ENCODE measurements at places on chromosomes 2 and 18.

DNA sequence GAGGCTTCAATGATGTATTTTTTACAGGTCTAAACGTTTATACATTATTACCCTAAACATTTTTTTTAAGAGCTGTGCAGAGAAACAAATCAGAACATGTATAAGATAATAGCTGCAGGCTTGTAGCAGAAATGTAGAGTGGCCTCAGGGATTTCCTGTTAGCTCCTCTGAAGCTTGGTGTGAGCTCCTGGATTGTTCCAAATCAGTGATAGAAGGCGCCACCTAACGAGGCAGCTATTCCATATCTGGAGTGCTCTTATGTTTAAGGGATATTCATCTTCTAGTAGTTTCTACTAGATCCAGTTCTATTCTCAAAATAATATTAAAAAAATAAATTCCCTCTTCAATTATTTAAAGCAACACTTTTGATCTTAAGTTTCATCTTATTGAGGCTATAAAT lies 93.1 kb downstream of the LRP1B start:
- DNase-seq = peak; percentile 26

- peak; percentile 67 for DNase-seq
Measured at GRCh38 chr18:76619621-76620315, 124.7 kb upstream of the ZNF516 start.

DNA sequence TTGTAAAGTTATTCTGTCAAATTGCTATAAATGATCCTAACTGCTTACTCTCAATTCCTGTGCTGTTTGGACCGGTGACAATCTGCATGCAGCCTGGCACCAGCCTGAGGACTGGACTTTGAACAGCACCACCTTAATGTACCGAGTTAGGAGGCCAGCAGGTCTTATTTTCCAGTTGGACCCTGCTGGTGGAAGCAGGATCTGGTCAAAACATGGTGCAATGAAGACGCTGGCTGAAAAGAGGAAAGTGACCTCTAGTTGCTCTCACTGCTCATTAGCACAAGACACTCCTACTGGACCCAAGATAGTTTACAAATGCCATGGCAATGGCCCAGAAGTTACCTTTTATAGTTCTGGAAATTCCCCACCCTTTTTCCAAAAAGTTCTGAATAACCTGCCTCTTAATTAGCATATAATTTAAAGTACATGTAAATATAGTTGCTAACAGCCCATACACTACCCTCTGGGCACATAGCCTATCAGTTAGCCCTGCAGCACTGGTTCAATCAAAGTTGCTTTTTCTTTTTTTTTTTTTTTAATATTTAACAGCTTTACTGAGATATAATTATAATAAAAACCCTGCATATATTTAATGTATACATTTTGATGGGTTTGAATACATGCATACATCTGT lies 35.8 kb downstream of the RBKS start:
- DNase-seq = no peak

DNA sequence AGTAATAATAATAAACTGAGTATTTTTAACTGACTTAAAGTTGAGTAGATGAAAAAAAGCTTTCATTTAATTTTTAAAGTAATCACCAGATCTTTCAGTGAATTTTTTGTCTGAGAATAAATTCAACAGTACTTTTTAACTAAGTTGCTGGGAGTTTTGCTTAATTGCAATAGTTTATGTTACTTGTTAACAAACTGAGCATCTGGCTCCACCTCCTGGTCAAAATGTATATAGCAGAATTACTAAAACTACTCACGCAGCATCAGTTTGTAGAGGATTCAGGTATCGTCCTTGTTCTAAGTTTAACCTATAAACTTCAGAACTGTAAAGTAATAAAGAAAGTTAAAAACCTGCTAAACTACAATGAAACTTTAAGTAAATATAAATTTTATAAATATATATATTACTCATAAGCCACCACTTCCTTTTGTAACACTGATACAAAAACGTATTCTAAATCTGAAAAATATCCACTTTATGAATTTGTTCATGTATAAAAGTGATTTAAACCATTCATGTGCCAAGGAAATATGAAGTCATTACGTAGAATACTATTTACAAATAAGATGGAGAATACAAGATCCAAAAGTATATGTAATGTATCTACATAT lies 21.3 kb downstream of the NOL10 start:
- DNase-seq = peak; percentile 52

DNA sequence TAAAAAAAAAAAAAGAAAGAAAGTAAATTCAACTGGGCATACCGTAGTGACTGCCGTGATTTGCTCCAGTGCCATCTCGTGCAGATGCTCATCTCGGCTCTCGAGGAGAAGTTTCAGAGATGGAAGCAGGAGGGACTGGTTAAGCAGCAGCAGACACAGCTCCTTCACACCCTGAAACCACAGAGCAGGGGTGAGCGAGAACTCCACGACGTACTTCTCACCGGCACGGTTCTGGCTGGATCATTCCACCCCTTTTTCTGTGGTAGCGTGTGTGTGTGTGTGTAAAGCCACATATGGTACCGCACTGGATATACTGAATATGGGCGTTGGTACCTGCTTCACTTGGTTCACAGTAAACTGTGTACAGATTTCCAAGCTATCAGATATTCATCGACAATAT lies 382.2 kb downstream of the NBAS start:
- no peak for DNase-seq

Data from fibroblast of skin of right biceps (primary cell).